ENCODE measurements at places on chromosomes 1 and 21. TPM values are rescaled to one million over a fixed set of nuclear protein-coding genes. Genes with fewer than 3 reads are reported as not detected.

SLC66A1 gene
- 6.5 TPM for total RNA-seq

DNA sequence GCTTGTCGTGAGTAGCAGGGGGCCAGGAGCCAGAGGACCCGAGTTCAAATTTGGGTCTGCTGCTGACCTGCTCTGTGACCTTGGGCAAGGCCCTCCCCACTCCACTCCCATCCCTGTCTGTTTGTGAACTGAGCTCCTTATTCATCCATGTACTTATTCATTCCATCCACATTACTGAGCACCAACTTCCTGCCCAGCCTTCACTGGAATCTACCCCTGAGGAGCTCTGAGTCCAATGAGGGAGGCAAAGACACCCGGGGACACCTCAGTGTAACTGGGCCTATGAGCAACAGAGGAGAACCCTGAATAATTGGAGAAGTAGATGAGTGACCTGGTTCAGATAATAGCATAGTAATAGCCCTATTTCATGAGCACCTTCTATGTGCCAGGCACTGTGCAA, 8.9 kb downstream of the BSND start:
- DNase-seq: no peak

S100A1 gene
- not detected for total RNA-seq

DENND2D gene
- total RNA-seq: 174 TPM

BLACAT1 gene
- 0.25 TPM for total RNA-seq

SPRR5 gene
- total RNA-seq: not detected

CELA2B gene
- not detected for total RNA-seq

DNA sequence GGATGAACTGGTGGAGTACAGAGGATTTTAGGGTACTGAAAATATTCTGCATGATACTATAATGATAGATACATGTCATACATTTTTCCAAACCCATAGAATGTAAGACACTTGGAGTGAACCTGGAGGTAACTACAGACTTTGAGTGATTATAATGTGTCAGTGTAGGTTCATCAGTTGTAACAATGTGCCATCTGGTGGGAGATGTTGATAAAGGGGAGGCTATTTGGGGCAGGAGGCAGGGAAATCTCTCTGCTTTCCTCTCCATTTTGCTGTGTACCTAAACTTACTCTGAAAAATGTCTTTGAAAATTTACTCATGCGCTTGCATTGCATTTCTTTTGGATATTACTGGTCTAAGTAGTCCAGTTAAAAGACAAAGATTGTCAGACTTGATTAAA, 35.2 kb downstream of the PTBP2 start:
- DNase-seq: no peak

- DNase-seq: no peak
These were observed 11.7 kb upstream of the MYOCOS start for GRCh38 chr1:171610385-171610784.

DNA sequence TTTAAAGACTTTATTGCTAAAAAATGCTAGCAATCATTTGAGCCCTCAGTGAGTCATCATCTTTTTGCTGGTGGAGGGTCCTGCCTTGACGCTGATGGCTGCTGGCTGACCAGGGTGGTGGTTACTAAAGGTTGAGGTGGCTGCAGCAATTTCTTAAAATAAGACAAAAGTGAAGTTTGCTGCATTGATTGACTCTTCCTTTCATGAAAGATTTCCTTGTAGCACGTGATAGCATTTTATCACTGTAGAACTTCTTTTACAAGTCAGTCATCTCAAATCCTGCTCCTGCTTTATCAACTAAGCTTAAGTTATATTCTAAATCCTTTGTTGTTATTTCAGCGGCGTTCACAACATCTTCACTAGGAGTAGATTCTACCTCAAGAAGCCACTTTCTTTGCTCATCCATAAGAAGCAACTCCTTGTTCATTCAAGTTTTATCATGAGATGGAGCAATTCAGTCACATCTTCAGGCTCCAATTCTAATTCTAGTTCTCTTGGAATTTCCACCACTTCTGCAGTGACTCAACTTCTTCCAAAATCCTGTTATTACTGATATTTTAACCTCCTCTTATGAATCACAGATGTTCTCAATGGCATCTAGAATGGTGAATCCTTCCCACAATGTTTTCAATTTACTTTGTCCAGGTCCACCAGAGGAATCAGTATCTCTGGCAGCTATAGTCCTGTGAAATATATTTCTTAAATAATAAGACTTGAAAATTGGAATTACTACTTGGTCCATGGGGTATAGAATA, 17.6 kb upstream of the RGS1 start:
- no peak for DNase-seq

APP gene
- 59.8 TPM for total RNA-seq

DNA sequence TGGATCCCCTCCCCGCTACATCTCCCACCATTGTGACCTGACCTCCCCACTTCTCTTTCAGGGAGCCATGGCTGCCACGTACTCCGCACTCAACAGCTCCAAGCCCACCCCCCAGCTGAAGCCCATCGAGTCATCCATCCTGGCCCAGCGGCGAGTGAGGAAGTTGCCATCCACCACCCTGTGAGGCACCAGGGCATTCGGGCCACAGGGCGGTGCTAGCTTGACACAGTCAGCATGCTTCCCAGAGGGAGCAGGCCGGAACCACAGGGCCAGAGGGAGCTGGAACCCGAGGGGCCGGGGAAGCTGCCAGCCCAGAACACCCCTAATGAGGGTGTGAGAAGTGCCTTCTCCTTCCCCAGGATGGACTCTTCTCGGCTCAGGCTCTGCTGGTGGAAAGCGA, 44.5 kb downstream of the RPS6KA1 start:
- no peak for DNase-seq

LAPTM5 gene
- 214 TPM for total RNA-seq

- DNase-seq: peak; percentile 73
These were observed at the start of gene AMIGO1 for GRCh38 chr1:109509176-109510134. AMIGO1 (minus strand) TSS chr1:109509727; CDS start chr1:109508912, 815 bp downstream.

GRCh38 chr1:93783876-93784275, 95.1 kb downstream of the DNTTIP2 start:
- DNase-seq: no peak

SPRR2G gene
- not detected for total RNA-seq

GRCh38 chr1:194846488-194846887, 1660.1 kb upstream of the B3GALT2 start:
- no peak for DNase-seq

- DNase-seq: peak; percentile 68
These were observed 13.4 kb upstream of the SLC6A17 start for GRCh38 chr1:110136911-110137310.

All from activated CD4-positive, alpha-beta T cell treated with anti-CD3 and anti-CD28 coated beads for 36 hours (primary cell).